ENCODE measurements at places on chromosomes 6 and 20.
A peak's percentile ranks its signal among the peaks of the same experiment; 100 is the strongest.

DNA sequence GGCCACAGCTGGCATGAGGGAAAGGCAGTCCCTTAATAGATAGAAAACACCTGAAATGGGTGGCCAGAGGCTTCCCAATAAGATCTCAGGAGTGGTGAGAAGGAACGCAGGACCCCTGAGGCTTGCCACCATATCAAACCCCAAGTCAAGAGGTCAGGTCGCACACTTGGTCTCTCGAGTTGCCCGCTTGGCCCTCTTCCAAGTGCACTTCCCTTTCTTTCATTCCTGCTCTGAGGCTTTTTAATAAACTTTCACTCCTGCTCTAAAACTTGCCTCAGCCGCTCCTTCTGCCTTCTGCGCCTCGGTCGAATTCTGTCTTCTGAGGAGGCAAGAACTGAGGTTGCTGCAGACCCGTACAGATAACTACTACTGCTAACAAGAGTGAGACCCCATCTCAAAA lies 64.2 kb downstream of the SLC2A10 start:
- DNase-seq = no peak

DNA sequence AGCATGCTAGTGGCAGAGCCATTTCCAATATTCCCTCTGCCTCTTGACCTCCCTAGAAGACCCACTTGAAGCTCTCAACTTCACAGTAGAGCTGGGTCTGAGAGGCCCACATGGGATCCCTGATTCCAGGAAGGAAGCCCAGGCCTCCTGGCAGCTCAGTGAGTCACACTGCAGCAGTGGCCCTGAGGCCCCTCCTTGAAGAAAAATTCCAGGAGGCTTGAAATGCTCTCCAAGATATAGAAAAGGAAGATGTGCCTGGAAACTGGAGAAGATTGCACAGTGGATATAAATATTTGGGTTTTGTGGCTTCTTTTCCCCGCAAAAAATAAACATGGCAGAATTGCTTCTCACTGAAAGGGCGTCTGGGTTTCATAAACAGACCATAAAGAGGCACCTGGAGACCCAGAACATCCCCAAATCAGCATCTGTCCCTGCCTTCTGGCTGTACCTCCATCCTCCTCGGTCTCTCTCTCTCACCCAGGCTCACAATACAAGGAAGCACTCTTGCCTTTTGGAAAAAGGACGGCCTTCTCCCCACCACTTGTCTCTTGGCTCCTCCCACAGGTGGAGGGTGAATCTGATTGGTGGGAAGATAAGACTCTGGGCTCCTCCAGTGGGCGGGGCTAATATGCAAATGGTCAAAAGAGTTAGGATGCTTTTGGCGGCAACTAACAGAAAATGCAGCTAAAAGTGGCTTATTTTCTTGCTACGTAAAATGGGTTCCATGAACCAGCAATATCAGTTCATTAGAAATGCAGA lies 200.0 kb upstream of the SULF2 start:
- DNase-seq = no peak

GRCh38 chr6:10740061-10740460 lies 7.5 kb upstream of the TMEM14B start:
- no peak for DNase-seq

DNA sequence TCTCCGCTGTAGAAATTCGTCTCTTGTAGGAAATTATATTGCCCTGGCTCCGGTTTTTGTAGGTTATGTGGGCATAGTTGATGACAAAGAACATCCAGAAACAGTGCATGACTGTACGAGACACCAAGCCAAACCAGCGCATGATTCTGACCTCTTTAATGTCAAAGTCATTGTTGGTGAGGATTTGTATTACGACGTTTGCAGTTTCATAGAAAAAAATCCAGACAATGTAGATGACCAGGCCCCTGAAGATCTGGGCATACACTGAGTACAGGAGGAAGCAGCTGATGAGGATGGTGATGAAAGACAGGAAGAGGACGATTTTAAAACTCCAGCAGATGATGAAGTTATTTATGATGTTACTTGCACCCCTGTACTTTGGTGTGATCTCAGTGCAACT lies 39.1 kb upstream of the TBC1D22B start:
- no peak for DNase-seq

DNA sequence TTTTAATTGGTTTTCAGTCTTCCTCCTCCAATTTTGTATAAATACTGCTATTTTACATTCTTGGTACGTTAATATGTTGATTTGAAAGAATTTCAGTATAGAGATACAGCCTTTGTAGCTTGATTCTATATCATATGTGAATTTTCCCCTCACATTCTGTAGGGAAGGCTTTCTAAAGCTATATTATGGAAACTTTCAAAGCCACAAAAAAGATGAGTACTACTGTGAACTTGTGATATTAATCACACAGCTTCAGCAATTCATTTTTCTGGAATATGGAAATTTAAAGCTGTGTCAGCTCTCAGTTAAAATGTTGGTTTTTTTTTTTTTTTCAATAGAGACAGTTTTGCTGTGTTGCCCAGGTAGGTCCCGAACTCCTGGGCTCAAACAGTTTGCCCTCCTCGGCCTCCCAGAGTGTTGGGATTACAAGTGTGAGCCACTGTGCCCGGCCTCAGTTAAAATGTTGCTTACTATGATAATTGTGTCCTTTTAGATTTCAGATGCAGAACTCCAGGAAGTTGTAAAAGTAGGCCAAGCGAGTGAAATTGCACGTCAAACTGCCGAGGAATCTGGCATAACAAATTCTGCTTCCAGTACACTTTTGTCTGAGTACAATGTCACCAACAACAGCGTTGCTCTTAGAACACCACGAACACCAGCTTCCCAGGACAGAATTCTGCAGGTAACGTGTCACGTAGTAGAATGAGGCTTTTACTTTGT lies 20.6 kb downstream of the CDC5L start:
- no peak for DNase-seq

DNA sequence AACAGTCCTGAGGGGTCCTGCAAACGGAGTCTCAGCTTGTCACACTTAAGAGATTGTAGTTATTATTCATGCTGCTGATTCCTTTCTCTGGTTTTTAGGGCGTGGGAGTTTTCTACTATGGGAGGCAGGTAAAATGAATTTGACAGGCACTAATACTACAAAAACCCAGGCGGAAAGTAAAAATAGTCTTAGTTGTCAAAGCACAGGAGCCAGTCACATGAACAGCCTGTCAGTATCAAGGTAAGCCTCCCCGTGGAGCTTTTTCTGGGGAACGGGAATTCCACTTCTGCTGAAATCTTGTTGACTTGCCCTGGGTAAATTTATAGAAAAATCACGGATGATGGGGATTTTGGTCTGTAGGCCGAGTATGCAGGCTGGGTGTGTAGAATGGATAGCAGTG lies 79.8 kb downstream of the SLC24A3 start:
- DNase-seq = no peak

GRCh38 chr6:163716690-163717089 lies 302.2 kb downstream of the QKI start:
- no peak for DNase-seq

GRCh38 chr6:151070631-151071051 lies 169.1 kb upstream of the AKAP12 start:
- DNase-seq = no peak

GRCh38 chr6:113927001-113927400 lies 43.9 kb downstream of the HDAC2 start:
- DNase-seq = no peak

DNA sequence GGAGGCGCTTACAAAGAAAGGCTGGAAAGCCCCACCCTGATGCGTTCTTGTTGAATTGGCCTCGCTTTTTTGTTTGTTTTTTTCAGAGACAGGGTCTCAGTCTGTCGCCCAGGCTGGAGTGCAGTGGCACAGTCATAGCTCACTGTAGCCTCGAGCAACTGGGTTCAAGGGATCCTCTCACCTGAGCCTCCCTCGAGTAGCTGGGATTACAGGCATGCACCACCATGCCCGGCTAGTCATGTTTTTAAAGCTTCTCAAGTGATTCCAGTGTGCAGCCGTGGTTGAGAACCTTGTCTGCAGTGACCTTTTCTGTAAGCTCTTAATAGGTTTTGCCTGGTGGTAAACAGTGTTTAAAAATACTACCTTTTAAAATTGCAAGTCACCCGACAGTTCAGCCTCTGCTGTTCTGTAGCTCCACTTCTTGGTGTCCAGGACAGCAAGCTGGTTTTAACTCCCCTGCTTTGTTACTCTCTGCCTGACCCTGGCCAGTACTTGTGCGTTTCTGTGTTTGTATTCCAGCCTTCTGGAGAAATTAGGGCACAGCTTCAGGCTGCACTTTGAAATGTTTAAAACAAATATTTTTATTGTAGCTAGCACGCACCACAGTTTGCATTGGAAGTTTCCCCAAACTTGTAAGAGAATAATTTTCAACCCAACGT lies 54.4 kb downstream of the KDM1B start:
- DNase-seq = no peak

DNA sequence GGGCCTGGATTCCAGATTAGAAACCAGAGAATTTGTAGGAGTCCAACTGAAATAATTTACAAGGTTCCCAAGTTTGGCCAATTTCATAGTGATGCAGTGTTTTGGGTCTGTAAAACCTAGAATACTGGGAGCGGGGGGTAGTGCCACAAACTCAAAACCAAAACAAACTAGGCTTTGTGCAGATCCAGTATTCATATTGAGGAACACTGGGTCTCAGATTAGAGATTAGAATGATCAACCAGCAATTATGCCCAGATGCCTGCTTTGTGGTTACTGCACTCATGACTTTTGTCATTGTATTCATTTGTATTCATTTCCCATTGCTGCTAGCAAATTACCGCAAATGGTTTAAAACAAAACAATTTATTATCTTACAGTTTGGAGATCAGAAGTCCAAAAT lies 3.2 kb upstream of the NDUFAF4 start:
- DNase-seq = no peak

- DNase-seq = no peak
Measured at GRCh38 chr6:113672491-113673149, 184.5 kb upstream of the MARCKS start.

- DNase-seq = no peak
Measured at GRCh38 chr20:30168800-30169138, 1088.7 kb upstream of the DEFB115 start.

DNA sequence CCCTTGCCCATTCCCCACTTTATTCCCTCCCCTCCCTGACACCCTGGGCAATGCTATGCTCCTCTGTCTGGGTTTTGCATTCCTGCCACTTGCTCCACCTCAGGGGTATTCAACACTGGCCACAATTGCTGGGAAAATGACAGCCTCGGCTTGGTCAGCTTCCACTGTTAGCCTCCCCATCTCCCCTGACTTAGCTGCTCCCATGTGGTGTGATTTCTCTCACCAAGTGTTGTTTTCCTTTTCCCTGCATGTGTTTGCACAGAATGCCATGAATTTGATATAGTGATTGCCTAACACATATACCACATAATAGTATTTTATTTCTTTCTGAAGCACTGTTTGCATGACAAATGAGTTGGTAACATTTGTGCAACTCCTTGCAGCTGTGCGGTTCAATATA lies 1.4 kb upstream of the LEMD2 start:
- DNase-seq = no peak

GRCh38 chr20:56896447-56896846 lies 267.3 kb downstream of the TFAP2C start:
- DNase-seq = no peak

- DNase-seq = no peak
Measured at GRCh38 chr6:45741437-45742171, 274.1 kb downstream of the CLIC5 start.

DNA sequence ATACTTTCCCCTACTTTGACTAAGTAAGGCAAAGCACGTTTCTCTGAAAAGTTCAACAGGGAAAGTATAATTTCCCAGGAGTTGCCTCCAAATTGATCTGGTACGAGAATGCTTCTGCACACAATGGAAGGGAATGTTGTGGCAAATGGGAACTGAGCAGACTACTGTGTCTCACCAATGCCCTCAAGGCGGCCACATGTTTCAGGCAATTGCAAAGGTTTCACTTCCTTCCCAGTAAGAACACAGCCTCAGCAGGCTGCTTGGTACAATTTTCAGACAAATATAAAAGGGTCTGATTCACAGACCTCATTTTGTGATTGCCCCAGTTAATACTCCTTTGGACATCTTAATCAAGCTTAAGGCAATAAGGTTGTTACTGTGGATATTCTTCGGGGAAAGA lies 71.2 kb downstream of the KIAA0319 start:
- no peak for DNase-seq

DNA sequence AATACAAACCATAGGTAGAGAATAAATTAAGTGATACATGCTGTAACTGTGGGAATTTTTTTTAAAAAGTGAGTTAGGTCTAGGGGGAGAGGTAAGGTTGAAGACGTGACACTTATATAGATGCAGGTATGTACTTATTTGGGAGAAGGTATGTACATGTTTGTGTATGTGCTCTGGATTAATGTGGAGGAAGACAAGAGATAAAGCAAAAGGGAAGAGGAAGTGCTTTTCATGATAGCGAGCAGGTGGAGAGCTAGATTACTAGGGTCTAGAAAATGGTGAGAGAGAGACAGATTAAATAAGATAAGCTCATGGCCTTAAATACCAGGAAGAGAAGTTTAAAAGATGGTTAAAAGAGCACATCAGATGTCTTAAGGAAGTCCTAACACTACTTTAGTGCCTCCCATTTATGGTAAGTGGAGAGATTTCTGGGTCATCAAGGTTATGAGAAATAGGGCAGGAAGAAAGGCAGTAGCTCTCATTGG lies 92.5 kb downstream of the MAN1A1 start:
- no peak for DNase-seq

DNA sequence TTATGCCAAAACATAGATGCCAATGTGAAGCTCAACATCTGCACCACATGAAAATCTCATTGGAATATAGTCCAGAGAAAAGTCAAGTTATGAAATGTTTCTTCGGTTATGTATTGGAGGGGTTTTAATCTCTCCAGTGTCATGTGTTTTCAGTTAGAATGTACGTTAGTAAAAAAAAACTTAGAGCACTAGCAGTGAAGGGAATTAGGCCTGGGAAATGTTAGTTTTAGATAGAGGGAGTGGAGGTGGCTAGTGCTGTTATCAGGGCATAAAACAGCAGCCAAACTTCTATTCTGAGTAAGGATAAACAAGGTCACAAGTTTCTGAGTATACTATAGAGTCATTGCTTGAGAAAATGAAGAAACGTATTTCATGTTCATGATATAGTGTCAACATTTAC lies 42.9 kb downstream of the HDGFL1 start:
- DNase-seq = no peak

GRCh38 chr6:45441851-45442453 lies 64.2 kb upstream of the SUPT3H start:
- peak; percentile 87 for DNase-seq

DNA sequence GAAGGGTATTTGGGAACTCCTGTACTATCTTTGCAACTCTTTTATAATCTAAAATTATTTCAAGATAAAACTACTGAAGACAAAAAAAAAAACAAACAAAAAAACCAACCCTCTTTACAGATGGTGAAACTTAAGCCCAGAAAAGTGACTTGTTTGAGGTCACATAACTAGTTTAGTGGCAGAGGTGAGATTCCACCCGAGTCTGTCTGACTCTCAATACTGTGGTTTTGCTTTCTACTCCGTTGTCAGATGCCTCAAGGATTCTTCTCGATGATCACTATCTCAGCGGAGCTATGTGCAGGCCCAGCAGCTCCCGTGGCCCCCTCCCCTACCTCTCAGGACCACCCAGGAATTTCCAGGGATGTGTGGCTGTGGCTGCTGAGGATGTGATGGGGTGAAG lies 36.1 kb upstream of the KCNB1 start:
- no peak for DNase-seq

DNA sequence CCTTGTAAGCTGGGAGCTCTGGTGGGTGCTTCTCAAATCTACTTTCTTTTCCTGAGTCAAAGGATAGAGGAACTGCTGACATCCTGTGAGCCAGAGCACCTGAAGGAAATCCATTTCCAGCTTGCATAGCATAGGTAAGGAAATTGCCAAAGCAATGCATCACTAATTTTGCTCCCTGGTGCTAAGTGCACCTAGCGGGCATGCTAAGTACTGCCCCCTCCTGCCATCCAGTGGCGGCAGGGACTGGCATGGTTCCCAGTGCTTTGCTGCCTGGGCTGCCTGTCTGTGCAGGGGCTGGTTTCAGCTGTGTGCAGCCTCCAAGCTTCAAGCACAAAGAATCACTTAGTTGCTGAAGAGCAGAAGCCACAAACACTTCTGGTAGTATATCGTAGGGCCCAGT lies 63.9 kb downstream of the FARS2 start:
- DNase-seq = no peak
